ENCODE measurements at places on chromosomes 16 and 17. TPM values are rescaled to one million over a fixed set of nuclear protein-coding genes. Genes with fewer than 3 reads are reported as not detected.

The SLC38A10 gene
- total RNA-seq = 20.8 TPM

The EVPL gene
- total RNA-seq = 0.07 TPM

The WFDC1 gene
- not detected for total RNA-seq

GRCh38 chr17:72368191-72368590, 247.4 kb downstream of the SOX9 start:
- no peak for DNase-seq

- DNase-seq = no peak
Observed at GRCh38 chr17:3735515-3735914, 11.8 kb downstream of the HASPIN start.

DNA sequence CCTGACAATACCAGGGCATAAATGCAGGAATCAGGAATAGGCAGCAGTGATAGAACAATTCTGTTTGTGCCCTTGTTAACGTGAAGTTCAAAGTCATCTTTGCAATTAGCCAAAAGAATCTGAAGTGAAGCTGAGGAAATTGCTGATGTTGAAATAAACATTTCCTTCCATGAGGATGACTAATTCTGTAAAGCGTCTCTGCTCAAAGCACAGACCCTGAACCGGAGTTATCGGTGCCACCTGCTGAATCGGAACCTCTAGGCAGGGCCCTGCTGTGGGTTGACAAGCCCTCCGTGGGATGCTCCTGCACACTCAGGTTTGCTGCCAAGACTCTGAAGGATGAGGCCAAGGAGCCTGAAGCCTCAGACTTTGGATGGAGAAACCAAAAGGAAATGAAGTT, 37.0 kb upstream of the CDH1 start:
- no peak for DNase-seq

GRCh38 chr17:40479754-40480480, 21.5 kb downstream of the TNS4 start:
- DNase-seq = no peak

DNA sequence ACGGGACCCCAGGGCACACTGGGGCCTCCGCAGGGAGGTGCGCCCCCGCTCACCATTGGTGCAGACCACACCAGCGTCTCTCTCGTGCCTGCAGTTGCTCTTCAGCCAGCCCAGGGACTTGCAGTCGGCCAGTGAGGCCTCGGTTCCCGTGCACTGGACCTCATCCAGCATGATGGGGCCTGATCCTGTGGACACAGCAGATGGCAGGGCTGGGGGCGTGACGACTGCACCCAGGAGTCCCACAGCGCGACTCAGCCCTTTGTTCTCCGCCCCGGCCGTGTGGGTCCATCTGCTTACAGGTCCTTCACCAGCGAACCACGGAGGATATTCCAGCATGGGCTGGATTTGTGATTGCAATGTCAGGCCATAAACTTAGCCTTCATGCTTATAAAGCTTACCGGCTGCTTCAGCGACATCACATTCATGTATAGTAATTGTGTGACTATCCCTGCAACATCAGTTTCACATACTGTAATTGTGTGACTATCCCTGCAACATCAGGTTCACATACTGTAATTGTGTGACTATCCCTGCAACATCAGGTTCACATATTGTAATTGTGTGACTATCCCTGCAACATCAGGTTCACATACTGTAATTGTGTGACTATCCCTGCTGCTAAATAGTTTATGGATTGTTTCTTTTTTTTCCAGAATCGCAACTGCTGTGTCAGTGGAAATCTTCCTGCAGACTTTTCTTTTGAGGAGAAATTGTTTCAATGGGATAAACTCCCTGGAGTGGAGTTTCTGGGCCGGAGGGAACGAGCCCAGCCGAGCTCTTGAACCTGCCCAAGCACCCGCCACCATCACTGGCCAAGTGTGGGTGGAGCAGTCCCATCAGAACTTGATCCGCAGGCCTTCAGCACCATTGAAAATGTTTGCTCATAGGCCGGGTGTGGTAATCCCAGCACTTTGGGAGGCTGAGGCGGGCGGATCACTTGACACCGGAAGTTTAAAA, 4.8 kb downstream of the LGALS3BP start:
- DNase-seq = peak; percentile 84

GRCh38 chr16:79287424-79287917, 313.1 kb downstream of the MAF start:
- no peak for DNase-seq

DNA sequence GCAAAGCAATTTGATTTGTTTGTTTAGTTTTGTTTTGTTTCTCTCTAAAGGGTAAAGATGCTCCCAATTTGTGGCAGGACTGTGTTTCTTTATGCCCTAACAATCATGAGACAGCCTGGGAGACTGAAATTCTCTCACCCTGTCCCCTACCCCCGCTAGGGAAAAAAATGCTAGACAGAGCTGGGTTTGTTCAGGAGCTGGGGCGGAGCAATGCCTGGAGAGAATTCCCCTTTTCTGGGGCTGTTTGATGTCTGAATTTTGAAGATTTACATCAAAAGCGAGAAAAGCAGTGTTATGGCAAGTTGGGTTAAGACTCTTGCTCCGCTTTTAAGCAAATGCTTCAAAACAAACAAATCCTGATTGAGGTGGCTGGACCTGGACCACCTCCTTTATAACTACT, 8.4 kb downstream of the MAF start:
- DNase-seq = no peak

DNA sequence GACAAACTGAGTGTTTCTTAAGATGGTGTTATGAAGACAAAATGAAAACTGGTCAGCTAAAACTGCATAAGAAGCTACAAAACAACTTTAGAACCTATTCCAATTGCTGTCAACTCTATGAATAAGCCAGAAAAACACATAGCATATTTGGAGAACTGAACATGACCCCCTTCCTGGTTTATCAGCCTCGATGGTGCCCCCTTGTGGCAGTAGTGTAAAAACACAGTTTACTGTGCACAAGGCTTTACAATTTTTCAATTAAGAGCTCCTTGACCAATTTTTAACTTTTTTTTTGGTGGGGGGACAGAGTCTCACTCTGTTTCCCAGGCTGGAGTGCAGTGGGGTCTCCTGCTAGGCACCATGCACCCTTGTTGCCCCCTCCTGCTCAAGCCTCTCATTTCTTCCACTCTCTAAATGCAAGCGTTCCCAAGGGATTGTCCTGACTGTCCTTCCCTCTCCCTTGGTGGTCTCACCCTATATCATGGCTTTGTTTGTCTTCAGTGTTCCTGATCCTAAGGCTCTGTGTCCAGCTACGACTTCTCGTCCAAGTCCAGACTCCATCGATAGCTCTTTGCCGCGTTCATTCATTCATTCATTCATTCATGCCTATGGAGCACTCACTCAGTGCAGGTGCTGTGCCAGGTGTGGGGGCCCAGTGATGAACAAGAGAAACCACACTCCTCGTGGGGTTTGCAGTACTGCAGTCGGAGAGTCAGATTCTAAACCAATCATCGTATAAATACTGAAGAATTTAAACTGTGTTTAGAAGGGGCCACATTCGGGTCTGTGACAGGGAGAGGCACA, 7.5 kb downstream of the EIF1 start:
- DNase-seq = peak; percentile 93

- DNase-seq = peak; percentile 71
Observed at GRCh38 chr17:58136669-58137279, 11.4 kb upstream of the OR4D1 start.

DNA sequence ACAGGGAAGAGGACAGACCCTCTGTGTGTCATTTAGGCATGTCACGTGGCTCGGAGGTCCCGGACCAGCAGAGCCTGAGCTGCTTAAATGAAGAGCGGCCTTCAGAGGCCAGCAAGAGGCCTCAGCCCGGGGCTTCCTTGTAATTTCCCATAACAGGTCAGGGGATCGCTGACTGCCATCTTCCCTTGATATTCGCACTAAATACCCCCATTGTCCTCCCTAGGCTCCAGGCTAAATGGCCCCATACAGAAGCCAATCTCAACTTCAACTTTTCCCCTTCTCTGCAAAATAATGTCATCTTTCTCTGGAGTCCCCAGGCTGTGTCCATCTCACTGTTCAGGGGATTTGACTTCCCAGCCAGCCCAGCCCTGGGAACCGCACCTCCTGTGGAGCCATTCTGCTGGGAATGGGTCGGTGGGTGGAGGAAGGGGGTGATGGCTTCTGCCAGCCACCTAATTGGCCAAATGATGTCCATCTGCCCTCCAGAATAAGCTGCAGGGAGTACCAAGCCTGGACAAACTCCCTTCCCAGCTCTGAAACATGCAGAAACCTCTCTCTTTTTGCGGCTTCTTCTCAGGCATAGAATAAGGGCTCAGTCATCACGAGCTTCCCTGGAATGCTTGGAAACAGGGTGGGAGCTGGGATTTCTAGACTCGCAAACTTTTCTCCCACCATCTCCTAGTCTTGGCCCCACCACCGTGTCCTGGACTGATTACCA, 129.9 kb downstream of the SDK2 start:
- no peak for DNase-seq

- peak; percentile 94 for DNase-seq
Observed at GRCh38 chr17:1227917-1228780, 42.1 kb upstream of the BHLHA9 start.

GRCh38 chr17:19940722-19941464, 36.7 kb downstream of the AKAP10 start:
- DNase-seq = no peak

DNA sequence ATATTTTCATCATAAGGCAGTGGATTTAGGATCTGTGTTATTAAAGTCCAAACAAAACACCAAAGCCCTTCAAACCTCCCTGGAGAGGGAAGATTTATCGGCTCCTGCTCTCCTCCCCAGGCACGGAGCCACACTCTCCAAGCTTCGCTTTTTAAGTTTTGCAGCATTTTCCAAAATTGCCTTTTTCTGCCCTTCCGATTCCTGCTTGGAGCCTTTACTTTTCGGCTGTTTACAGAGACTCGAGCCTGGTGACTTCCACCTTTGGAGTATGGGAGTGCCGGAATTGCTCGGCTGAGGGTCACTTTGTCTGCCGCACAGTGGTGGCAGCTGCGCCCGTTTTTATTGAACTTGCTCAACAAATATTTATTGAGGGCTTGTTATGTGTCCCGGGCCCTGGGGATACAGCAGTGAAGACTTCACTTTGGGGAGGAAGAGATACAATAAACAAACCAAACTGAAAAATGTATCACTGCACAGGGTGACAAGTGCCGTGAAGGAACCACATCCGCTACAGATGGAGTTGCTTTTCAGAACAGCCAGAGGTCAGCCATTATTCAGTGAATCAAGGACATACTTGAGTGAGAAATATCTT, 185.5 kb downstream of the NTN1 start:
- no peak for DNase-seq

GRCh38 chr17:43831633-43832032, 1.3 kb downstream of the MPP3 start:
- no peak for DNase-seq
